T-helper 2 cell treated with Interferon-gamma antibody and Interleukin-4, amounts not matched to agents 5 μg/mL and 100 μg/mL, for 36 hours (primary cell): ENCODE measurements at places on chromosomes 6 and 20.

DNA sequence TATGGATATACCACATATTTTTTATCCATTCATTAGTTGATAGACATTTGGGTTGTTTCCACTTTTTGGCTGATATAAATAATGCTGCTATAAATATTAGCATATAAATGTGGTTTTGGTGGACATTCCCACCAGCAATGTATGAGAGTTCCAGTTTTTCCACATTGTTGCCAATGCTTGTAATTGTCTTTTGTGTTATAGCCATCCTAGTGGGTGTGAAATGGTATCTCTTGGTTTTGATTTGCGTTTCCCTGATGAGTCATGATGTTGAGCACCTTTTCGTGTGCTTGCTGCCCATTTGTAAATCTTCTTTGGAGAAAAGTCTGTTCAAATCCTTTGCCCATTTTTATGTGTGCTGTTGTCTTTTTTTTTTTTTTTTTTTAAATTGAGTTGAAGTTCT is 54.4 kb downstream of the DHX35 start:
- no peak for DNase-seq

DNA sequence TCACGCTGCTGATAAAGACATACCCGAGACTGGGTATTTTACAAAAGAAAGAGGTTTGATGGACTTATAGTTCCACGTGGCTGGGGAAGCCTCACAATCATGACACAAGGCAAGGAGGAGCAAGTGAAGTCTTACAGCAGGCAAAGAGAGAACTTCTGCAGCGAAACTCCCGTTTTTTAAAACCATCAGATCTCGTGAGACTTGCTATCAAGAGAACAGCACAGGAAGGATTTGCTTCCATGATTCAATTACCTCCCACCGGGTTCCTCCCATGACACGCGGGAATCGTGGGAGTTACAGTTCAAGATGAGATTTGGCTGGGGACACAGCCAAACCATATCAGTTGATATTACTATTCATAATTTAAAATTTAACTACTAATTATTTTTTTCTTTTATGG is 157.3 kb upstream of the ATXN1 start:
- DNase-seq: no peak

GRCh38 chr6:116476002-116476678 is 15.0 kb downstream of the CALHM6 start:
- DNase-seq: peak; percentile 59

- no peak for DNase-seq
Observed at GRCh38 chr6:168606722-168607121, 165.7 kb downstream of the SMOC2 start.

- no peak for DNase-seq
Observed at GRCh38 chr20:22546344-22546743, 38.0 kb downstream of the FOXA2 start.

DNA sequence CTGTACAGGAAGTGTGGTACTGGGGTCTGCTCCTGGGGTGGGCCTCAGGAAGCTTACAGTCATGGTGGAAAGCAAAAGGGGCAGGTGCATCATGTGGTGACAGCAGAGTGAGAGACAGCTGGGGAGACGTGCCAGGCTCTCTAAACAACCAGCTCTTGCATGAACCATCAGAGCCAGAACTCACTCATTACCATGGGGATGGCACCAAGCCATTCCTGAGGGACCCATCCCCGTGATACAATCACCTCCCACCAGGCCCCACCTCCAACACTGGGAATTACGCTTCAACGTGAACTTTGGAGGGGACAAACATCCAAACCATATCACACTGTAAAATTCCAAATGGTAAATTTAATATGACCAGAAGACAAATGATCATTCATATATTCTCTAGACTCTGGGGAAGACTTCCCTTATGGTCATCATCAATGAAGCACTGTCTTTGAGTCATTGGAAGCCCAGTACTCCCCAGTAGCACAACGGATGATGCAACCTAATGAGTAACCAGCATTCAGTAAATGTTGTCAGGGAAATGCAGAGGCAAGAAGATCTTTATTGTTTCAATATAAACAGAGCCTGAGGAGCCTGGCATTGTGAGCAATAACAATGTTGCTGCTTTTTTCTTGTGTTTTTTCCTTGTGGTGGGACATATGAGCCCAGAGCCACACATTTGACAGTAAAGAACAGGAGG is 48.2 kb upstream of the RALY start:
- DNase-seq: no peak

DNA sequence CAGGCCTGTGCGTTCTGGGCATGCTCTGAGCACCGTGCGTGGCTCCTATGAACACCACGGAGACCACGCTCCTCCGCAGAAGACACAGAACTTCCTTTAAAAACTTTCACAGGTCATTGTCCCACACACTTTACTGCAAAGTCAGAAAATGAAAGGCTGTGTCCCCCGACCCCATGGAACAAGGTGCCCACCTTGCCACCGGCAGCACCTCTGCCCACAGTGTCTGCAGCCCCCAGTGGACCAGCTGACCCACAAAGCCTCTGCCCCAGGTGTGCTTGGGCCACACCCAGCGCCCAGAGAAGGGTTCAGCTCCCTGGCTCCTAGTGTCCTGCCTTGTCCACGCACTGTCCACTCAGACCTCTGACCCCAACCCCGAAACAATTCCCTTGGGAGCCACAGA is 8.7 kb downstream of the TAF4 start:
- DNase-seq: no peak

DNA sequence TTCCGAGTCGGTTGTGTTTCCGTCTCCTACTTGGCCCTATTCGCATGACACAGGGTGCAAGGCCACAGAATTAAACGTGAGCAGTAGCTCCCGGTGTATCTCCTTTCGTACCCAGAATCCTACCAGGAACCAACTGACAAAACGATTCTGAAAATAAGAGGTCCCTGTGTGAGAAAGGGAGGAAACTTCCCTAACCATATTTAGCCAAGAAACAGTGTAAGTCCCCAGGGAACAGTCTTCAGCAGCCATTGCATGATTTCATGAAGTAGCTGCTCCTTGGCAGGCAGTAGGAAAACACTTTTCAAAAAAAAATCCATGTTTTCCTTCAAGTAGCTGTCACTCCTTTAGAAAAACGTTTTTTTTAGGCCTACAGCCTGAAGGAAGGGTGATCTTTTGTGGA is 46.9 kb downstream of the PDE10A start:
- no peak for DNase-seq

- no peak for DNase-seq
Observed at GRCh38 chr6:150298030-150298380, 70.8 kb upstream of the IYD start.

DNA sequence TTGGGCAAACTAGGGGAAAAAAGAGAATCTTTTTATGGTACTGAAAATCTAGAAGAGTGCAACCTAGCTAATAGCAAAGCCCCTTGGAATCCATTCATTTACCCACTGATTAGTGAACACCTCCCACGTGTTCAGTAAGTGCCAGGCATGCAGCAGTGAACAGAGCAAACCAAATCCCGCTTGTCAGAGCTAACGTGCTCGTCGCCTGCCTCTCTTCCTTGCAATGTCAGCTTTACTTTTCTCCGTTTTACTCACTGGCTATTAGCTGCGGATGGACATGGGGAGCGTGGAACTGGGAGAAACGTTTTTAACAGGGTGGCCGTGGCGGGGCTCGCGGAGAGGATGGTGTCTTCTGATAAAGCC is 120.4 kb downstream of the SYNDIG1 start:
- no peak for DNase-seq
